ENCODE measurements at places on chromosomes 5 and 9.

GRCh38 chr9:111502506-111502905 is 18.3 kb upstream of the ECPAS start:
- no peak for DNase-seq

GRCh38 chr5:159215886-159216285 is 6.5 kb upstream of the RNF145 start:
- no peak for DNase-seq

DNA sequence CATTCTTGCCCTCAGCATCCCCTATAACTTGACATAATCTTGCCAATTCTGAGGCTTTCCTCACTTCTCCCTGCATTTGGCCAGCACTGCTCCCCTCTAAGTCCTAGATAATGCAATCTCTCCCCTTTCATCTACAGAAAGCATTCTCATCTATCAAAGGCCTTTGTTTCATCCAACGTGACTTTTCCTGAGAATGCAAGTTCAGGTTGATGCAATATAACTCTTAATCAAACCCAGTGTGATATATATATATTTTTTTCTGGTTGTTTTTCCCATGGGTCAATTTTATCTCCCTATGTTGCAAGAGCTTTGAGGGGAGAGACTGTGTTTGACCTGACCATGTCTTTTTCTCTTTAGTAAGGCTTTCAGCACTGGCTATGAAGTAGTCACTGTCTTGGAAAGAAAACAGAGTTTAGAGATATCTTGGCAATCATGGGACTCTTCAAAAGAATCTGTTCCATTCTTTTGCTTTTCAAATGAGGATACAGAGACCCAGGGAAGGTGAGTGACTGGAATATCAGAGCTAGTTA is 268.6 kb downstream of the TRPM3 start:
- DNase-seq: no peak

- DNase-seq: no peak
These were observed 22.5 kb upstream of the FAM120AOS start for GRCh38 chr9:93475856-93476255.

GRCh38 chr5:75310212-75310611 is 26.8 kb upstream of the HMGCR start:
- DNase-seq: no peak

DNA sequence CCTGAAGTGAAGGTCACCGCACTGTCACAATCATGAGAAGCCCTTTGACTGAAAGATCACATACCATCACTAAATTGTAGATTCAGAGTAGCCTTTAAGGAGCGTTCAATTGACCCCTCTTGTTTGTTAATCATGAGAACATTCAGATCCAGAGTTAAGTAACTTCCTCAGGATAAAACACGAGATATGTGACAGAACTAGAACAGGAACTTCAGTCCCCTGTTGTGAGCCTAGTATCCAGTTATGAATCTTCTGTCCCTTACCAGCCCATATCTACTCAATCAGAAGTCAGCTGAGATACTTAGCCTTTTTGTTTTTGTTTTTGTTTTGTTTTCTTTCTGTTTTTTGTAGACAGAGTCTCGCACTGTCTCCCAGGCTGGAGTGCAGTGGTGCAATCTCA is 547.3 kb downstream of the DTWD2 start:
- DNase-seq: no peak

DNA sequence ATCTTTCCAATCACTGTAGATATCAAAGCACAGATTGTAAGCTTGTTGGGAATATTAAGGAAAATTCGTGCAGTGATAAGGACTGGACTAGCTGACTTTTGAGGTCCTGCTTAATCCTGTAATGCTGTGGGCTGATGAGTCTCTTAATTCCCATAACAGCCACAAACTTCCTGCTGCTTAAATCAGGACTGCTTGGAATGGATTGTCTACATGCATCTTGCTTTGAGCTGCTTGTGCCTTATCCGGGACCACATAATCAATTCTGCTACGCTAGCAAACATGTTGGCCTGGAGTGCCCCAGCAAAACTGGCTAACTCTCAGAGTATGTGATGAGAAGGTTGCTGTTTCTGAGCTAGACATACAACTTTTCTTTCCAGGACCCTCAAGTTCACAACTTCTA is 79.6 kb downstream of the SNCAIP start:
- no peak for DNase-seq

DNA sequence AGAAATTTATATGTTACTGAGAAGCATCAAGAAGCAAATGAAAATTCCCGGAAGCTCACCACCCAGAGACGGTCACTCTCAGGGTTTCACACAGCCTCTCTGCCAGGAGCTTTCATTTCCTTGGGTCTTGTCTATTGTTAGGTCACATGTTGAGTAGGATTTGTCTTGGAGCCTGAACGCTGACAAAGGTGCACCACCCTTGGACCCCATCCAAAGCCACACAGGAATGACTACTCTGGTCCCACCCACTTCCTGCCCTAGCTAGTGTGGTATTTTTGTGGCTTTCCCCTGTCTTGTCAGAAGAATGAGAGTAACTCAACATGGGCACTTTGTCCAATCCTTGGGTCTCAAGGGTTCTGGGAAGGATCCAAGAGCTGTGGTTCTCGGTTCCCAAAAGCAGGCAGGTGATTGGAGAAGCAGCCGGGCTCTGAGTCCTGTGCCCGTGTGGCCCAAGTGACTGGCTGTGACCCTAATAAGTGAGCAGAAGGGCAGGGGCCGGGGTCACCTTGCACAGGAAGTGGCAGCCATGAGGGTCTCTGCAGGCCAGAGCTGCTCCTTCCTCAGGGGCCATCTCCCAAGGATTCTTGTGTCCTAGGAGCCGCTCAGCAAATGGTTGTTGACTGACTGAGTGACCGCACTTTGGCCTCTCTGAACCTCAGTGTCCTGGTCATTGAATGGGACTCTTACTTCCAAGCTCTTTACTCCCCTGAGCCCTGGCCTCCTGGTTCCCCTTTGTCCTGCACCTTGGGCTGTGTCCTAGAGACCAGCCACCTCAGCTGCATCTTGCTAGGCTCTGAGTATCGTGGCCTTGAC is 6.9 kb downstream of the FGD3 start:
- peak; percentile 76 for DNase-seq

- no peak for DNase-seq
These were observed 4.6 kb downstream of the CSF1R start for GRCh38 chr5:150081541-150082283.

GRCh38 chr9:34623374-34624235 is 3.3 kb upstream of the DCTN3 start:
- DNase-seq: no peak

DNA sequence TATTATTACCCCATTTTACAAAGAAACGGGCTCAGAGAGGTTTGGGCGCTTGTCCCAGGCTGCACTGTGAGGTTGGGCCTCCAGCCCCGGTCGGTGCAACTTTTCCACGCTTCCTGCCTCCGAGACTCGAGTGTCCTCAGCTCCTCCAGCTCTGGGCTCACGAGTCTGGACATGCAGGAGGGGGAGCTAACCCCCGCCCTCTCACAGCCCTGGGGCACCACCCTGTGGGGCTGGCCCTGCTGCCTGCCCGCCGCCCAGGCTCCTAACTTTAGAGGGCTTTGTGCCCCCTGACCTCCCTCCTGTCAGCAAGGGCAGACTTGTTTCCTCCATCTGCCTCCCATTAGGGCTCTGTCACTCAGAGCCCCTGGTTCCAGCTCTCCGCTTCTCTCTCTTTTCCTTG is 4.3 kb upstream of the ASB6 start:
- DNase-seq: no peak

DNA sequence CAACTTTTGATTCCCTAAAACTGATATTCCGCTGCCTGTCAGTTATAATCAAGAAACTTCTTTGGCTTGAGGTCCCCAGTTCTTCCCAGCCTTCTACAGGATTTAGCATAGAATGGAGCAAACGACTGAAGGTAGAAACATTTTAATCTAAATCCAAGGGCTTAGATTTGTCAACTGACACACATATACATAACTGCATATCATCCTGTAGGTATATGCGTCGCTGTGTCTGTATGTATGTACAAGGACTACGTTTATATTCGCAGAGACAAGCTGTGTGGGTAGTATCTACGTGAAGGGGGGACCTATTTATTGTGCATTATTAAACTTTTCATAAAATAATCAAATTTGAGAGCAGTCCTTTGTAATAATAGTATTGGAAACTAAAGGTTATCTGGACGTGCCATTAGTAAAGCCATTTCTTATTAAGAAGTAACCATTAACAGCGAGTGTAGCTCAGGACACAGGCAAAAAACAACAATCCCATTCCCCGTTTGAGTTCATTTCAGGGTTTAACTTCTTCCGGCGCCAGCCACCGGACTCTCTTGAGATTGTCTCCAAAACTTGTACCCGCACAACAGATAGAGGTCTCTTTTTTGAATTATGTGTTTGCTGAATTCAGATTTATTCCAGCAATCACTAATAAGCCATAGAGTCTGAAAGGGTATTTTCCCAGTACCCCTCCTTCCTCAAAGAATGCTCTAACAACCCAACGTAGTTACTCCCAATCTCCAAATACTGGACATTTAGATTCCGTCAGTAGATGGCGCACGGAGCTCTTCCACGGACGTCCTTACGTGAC is 2.1 kb upstream of the MLLT3 start:
- DNase-seq: peak; percentile 54

GRCh38 chr5:79844571-79844970 is 146.5 kb downstream of the MTX3 start:
- DNase-seq: no peak

- no peak for DNase-seq
These were observed 90.1 kb downstream of the THBS4 start for GRCh38 chr5:80125022-80125961.

GRCh38 chr5:78503958-78504653 is 143.7 kb downstream of the SCAMP1 start:
- DNase-seq: no peak

DNA sequence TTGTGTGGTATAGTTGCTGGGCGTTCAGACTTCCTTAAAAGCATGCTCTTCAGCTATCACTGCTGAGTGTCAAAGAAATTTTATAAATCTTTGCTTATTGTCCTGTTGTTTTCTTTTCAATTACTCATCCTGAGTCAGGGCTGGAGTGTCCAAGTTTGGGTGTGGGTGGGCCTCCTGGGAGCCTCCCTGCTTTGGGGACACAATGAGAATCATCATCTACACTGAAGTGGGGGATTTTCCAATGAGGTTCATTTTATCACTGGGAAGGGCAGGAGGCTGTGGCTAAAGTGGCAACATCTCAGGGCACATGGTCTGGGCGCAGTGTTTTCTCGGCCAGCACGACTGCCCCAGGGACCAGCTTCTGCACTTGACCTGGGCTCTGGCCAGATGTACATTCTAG is 19.5 kb downstream of the GFPT2 start:
- DNase-seq: no peak

DNA sequence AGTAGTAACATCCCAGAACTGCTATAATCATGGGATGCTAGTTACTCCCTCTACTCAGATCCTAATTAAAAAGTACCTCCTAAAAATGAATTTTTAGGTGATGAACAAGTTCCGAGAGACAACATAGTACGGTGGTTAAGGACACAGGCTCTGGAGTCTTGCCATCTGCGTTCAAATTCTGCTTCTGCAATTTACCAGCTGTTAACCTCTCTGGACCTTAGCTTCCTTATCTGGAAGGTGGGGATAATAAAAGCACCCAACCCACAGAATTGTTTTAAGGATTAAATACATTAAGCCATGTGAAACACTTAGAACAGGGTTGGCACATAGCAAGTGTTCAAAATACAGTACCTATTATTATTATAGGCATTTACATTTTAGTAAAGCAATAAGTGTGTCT is 77.5 kb upstream of the XPA start:
- DNase-seq: no peak

- DNase-seq: no peak
These were observed 112.3 kb downstream of the TRPM6 start for GRCh38 chr9:74775396-74775795.

GRCh38 chr5:114544561-114544960 is 182.7 kb downstream of the KCNN2 start:
- DNase-seq: no peak

DNA sequence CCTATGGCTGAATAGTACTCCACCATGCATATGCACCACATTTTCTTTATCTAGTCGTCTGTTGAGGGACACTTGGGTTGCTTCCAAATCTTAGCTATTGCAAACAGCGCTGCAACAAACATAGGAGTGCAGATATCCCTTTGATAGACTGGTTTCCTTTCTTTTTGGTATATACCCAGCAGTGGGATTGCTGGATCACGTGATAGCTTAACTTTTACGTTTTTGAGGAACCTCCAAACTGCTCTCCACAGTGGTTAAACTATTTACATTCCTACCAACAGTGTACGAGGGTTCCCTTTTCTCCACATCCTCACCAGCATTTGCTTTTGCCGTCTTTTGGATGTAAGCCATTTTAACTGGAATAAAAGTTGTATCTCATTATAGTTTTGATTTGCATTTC is 142.6 kb downstream of the TARS1 start:
- DNase-seq: no peak

DNA sequence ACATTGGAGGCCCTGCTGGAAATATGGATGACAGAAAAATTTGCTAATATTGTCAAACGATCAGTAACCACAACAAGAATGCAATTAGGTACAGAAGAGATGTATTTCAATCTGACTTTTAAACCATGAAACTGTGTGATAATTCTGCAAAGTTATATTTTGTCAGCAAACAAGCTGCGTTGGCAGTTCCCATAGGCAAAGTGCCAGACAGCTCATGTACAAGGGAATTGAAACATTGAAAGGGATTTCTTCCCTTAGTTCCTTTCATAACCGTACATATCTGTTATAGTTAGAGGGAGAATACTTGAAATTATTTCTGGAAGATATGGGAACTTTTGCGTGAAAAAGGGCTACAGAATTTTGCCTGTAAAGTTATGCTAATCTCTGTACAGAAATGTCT is 419.4 kb upstream of the PTGER4 start:
- DNase-seq: no peak

- no peak for DNase-seq
These were observed 397.3 kb upstream of the KLF4 start for GRCh38 chr9:107886826-107887225.

DNA sequence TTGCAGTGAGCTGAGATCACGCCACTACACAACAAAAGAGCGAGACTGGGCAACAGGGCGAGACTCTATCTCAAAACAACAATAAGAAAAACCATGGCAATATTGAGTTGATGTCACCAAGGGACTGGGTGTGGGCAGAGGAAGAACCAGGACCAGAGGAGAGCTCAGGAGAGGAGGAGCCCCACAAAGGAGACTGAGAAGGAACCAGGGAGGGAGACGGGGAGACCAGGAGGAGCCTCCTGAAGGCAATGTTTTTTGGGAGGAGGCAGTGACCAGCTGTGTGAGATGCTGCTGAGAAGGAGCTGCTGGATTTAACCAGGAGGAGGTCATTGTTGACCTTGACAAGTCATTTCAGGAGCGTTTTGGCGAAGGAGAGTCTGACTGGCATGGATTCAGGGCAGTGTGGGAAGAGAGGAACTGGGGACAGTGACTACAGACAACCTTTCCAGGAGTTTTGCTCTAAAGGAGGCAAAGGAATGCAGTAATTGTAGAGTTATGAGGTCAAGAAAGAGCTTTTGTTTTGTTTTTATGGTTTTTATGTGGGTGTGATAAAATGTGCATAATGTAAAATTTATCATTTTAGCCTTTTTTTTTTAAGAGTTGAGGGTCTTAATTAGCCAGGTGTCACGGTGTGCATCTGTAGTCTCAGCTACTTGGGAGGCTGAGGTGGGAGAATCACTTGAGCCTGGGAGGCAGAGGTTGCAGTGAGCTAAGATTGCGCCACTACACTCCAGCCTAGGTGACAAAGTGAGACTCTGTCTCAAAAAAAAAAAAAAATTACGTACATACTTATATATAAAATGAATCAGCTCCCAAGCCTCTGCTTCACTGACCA is 17.9 kb downstream of the TRUB2 start:
- DNase-seq: no peak

GRCh38 chr9:20292002-20292401 is 330.3 kb downstream of the MLLT3 start:
- DNase-seq: no peak

Data from stimulated activated CD4-positive, alpha-beta T cell treated with anti-CD3 and anti-CD28 coated beads, Interleukin-2, amount 100 ng/mL, for 24 hours (primary cell).